Fibroblast of the aortic adventitia (primary cell): ENCODE measurements at places on chromosomes 1 and 21. TPM values are rescaled to one million over a fixed set of nuclear protein-coding genes. Genes with fewer than 3 reads are reported as not detected.

The SPRR2F gene
- not detected in 2 replicates for total RNA-seq

The C1orf87 gene
- total RNA-seq: not detected in 2 replicates

The MATN1 gene
- total RNA-seq: 0.18 and 0.25 TPM in 2 replicates

The FCER1G gene
- total RNA-seq: not detected in 2 replicates

The PADI3 gene
- not detected in 2 replicates for total RNA-seq

The SLC30A2 gene
- not detected in 2 replicates for total RNA-seq

The LRRC3 gene
- total RNA-seq: 0.16 and 0.45 TPM in 2 replicates

The UBQLN4 gene
- 8.5 and 22.0 TPM in 2 replicates for total RNA-seq

The F13B gene
- not detected in 2 replicates for total RNA-seq

The CFAP74 gene
- not detected in 2 replicates for total RNA-seq

The RCOR3 gene
- 24.4 and 31.2 TPM in 2 replicates for total RNA-seq

The SNAPIN gene
- total RNA-seq: 16.7 and 68.8 TPM in 2 replicates
